ENCODE measurements at places on chromosomes 6 and 20. TPM values are rescaled to one million over a fixed set of nuclear protein-coding genes. Genes with fewer than 3 reads are reported as not detected.

DNA sequence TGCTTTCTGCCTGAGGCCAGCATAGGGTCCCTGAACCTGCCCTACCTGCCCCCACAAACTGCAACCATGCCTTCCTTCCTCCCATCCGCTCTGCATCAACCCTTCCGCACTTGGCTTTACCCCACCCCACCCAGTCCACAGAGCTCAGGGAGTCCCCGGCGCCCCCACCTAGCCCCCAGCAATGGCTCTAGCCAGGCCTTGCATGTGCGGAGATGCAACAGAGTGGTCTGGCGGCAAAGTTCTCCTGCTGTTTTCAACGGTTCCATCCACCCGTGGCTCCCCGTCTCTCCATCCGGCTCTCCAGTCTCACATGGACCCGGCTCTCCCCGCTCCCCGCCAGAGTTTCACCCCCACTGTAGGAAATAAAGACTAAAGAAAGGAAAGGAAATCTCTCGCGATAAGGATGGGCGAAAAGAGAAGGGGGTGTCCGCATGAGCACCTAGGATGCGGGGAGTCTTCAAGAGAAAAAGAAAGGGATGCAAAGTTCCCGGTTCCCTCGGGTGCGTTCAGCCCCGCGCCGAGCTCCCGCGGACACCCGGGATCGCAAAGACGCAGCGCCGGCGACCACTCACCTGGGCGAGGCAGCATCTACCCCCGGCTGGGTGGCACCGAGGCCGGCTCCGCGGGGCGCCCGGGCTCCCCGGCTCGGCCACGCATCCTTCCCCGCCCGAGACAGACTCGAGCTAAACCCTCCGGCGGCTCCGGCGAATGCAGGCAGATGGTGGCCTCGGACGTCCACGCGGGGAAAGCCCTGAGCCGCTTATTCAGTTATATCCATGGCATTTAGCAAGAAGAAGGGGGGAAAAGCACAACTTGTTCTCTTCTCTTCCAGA is 579 bp downstream of the LRFN2 start:
- no peak for DNase-seq
- no peaks in the 10 kb centered on the region for H3K36me3 ChIP-seq
- no peak overlapping the region for H3K27ac ChIP-seq
- H3K4me1 ChIP-seq: no peaks in the 10 kb centered on the region
- peak overlapping the region; percentile 14 for H3K4me3 ChIP-seq

DNA sequence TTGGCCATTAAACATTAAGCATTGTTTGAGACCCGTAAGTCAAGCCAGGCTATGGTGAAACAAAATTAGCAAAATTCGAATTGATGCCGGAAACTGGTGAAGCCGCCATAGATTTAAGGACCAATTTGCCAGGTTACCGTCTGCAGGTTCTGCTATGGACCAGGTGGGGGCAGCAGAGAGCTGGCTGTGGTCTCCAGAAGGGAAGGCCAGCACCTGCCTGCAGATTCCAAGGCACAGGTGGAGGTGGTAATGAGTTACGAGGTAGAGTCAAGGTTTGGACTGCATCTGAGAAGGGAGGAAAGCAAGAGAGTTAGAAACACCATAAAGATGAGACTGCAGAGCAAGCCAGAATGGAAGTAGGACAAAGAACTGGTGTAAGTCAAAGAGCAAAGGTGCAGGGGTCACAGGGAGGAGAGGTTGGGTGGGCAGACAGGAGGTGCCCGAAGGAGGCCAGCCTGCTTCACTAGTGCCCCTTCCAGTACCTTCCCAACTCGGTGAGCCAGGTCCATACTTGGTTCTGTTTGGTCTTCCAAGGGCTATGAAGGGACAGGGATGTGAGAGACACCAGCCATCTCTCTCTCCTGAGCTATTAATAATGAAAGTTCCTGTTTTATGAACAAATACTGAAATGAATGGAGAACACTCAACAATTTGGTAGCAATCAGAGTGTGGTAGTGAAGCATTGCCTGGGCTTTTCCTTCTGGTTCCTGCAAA is 131.6 kb upstream of the ESR1 start:
- H3K4me1 ChIP-seq: peaks cover 2% of the 10 kb centered on the region
- no peak overlapping the region for H3K27ac ChIP-seq
- DNase-seq: peak; percentile 62
- no peaks in the 10 kb centered on the region for H3K36me3 ChIP-seq
- H3K27me3 ChIP-seq: no peaks in the 10 kb centered on the region

- peaks cover 6% of the 10 kb centered on the region for H3K4me1 ChIP-seq
- peak overlapping the region; percentile 90 for H3K27ac ChIP-seq
- peak; percentile 18 for DNase-seq
- no peaks in the 10 kb centered on the region for H3K27me3 ChIP-seq
- H3K4me3 ChIP-seq: no peak overlapping the region
Observed at GRCh38 chr20:5715071-5715841, 34.9 kb upstream of the SHLD1 start.

Gene RIMS4
- 0.14 TPM for total RNA-seq

Gene GPLD1
- total RNA-seq: 7.7 TPM

DNA sequence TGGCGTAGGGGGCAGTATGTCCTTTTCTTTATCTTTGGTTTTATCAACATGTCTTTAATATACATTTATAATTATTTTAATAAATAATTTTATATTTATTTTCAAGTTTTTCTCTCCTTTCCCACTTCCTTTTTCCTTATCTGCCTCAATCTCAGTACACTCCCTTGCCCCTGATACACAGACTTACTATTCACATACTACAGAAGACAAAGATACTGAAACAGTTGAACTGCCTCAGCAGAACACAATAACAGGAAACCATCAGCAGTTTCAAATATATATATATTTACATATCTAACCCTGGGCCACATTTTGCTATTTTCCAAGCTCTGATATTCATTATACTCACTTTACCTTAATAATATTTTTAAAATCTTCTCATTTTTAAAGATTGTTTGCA is 19.8 kb downstream of the IBTK start:
- no peak overlapping the region for H3K4me3 ChIP-seq
- no peaks in the 10 kb centered on the region for H3K4me1 ChIP-seq
- H3K27me3 ChIP-seq: no peaks in the 10 kb centered on the region
- H3K27ac ChIP-seq: no peak overlapping the region
- no peak for DNase-seq
- peaks cover 33% of the 10 kb centered on the region for H3K36me3 ChIP-seq

Gene TGM3
- 0.28 TPM for total RNA-seq

Gene PPP2R5D
- total RNA-seq: 45.8 TPM

GRCh38 chr6:4434655-4435054 is 299.3 kb upstream of the ECI2 start:
- no peak for DNase-seq
- H3K4me3 ChIP-seq: no peak overlapping the region
- H3K36me3 ChIP-seq: no peaks in the 10 kb centered on the region
- no peaks in the 10 kb centered on the region for H3K27me3 ChIP-seq

GRCh38 chr6:56416247-56416646 is 168.9 kb upstream of the COL21A1 start:
- no peak overlapping the region for H3K4me3 ChIP-seq
- no peaks in the 10 kb centered on the region for H3K36me3 ChIP-seq
- no peak overlapping the region for H3K27ac ChIP-seq
- no peaks in the 10 kb centered on the region for H3K4me1 ChIP-seq

Gene OR2H1
- not detected for total RNA-seq

Gene DLL1
- 1.6 TPM for total RNA-seq

GRCh38 chr20:46835418-46835817 is 59.2 kb upstream of the EYA2 start:
- DNase-seq: no peak
- no peaks in the 10 kb centered on the region for H3K36me3 ChIP-seq
- H3K27ac ChIP-seq: no peak overlapping the region
- H3K27me3 ChIP-seq: no peaks in the 10 kb centered on the region
- no peak overlapping the region for H3K4me3 ChIP-seq

Gene ATP6V1G2
- total RNA-seq: 3.3 TPM

GRCh38 chr6:17066610-17067009 is 35.2 kb upstream of the STMND1 start:
- H3K36me3 ChIP-seq: no peaks in the 10 kb centered on the region
- no peak for DNase-seq

Gene SPATS1
- 0.33 TPM for total RNA-seq

DNA sequence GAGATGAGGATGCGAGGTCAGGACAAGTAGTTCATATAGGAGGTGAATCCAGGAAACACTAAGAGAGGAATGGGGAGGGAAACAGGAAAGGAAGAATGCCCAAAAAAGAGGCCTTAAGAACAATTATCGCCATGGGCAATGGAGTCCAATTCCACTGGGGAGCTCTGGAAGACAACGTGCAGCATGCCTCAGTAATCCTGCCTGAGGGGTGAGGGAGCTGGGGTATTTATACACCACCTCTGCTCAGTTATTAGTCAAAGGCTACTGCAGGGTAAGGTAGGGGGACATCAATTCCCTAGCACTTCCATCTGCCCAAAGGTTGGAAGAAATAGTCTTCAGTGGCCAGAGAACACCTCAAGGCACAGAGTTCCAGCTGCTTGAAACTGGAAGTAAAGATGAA is 96.4 kb downstream of the ZNF217 start:
- no peaks in the 10 kb centered on the region for H3K4me1 ChIP-seq
- no peaks in the 10 kb centered on the region for H3K36me3 ChIP-seq
- H3K27ac ChIP-seq: no peak overlapping the region
- H3K4me3 ChIP-seq: no peak overlapping the region

Gene CCR6
- total RNA-seq: 2.7 TPM

DNA sequence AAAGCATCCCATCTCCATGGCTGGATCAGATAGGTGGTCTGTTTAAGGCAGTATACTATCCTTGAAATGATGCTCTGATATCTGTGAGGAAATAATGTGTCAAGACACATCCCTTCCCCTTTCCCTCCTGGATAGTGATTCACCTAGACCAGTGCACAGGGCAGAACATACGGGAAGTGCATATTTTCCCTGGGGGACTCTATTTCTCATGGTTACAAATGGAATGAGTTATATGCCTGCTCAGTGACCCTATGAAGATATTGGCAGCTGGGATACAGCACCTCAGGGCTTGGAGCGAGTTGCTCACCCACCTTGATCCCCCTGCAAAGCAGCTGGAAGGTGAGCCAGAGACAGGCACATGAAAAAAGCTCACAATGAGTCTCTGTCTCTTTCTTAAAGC is 67.5 kb upstream of the PRL start:
- peaks cover 16% of the 10 kb centered on the region for H3K4me1 ChIP-seq
- DNase-seq: no peak
- H3K27me3 ChIP-seq: no peaks in the 10 kb centered on the region
- H3K36me3 ChIP-seq: no peaks in the 10 kb centered on the region
- H3K27ac ChIP-seq: no peak overlapping the region
- H3K4me3 ChIP-seq: no peak overlapping the region

GRCh38 chr6:44800784-44801592 is 413.5 kb downstream of the CDC5L start:
- H3K36me3 ChIP-seq: no peaks in the 10 kb centered on the region
- DNase-seq: no peak
- peaks cover 6% of the 10 kb centered on the region for H3K4me1 ChIP-seq
- no peak overlapping the region for H3K4me3 ChIP-seq

GRCh38 chr6:8914700-8915099 is 479.4 kb upstream of the SLC35B3 start:
- H3K36me3 ChIP-seq: no peaks in the 10 kb centered on the region
- H3K4me1 ChIP-seq: no peaks in the 10 kb centered on the region
- DNase-seq: no peak

- no peak overlapping the region for H3K4me3 ChIP-seq
- no peak overlapping the region for H3K27ac ChIP-seq
- H3K36me3 ChIP-seq: peaks cover 7% of the 10 kb centered on the region
- H3K27me3 ChIP-seq: no peaks in the 10 kb centered on the region
Observed at GRCh38 chr20:35518955-35519354, 10.5 kb downstream of the C20orf173 start.

Gene ALDH8A1
- total RNA-seq: 0.42 TPM

Gene RRBP1
- 20.7 TPM for total RNA-seq

All from thymus (tissue), 14 donors.